Activated CD8-positive, alpha-beta memory T cell treated with anti-CD3 and anti-CD28 coated beads for 4 hours (primary cell): ENCODE measurements at places on chromosomes 1 and 21.

GRCh38 chr1:107263291-107263915, 122.6 kb downstream of the NTNG1 start:
- DNase-seq, result no peak

- DNase-seq, result no peak
These were observed 376.5 kb downstream of the LRRIQ3 start for GRCh38 chr1:73821520-73821919.

DNA sequence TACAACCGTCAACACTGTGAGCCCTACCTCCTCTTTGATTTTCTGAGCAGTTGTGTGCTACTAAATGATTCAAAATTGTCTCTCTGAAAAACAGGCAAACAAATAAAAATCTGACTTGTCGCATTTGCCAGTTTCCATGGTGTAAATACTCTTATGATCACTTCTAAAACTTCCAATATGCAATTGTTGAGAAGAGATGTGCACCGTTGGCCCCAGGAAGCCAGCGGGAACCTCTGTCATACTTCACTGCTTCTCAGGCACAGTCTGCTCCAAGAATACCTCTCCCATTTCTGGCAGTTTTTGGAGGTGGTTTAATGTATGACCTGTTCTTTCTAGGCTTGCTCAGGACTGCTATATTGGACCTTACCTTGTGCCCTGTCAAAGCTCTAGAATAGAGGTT, 196.0 kb upstream of the NCAM2 start:
- no peak for DNase-seq

DNA sequence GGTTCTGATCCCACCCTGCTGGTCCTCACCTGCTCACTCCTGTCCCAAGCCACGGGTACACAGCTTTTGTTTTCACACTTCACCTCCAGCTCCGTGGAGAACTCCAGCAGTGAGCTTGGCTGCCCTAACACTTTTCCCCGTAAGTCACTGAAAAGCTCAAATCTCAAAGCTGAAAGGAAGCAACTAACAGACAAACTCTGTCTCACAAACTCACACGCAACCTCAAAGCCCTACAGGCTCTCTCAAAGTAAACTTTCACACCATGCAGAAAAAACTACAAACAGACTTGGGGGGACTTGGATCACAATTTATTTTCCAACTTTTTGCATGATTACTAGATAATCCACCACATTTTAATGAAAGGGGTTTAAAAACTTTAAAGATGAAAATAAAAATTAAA, 88.3 kb downstream of the AK5 start:
- DNase-seq, result no peak

- DNase-seq, result no peak
These were observed 45.2 kb downstream of the SLC30A7 start for GRCh38 chr1:100941098-100941527.

DNA sequence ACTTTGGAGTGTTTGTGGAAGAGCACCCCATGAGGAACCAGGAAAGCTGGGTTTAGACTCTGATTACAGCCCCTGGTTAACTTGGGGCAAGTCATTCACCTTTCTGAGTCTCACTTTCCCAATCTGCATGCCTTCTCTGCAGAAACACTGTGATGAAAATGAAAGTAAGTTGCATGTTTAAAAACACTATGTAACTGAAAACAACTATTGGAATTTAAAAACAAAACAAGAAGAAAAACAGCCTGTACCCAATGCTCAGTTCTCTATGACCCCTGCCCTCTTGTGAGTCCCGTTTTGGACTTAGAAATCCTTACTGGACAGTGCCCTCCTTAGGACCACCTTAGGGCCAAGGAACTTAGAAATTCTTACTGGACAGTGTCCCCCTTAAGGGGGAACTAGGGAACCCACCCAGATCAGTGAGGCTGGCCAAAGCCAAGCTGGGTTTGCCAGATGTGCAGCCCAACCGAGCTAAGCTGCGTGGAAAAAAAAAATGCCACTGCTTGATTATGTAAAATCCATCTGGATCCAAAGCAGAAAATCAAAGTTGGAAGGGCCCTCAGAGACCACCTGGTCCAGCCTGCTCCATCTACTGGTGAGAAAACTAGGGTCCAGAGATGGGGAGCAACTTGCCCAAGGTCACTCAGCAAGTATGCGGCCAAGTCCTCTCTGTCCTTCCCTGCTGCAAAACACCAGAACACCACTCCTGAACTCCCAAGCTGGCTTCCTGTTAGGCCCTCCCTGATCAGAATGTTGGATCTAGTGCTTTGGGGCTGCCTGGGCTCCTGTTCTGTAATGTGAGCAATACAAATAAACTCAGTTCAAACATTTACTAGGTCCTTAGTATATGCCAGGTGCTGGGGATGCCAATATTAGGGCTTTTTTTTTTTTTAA, 77.7 kb downstream of the MRPL37 start:
- DNase-seq, result no peak

- no peak for DNase-seq
These were observed 80.8 kb downstream of the LRRC7 start for GRCh38 chr1:69648486-69648885.

GRCh38 chr1:193408782-193409293, 222.4 kb upstream of the B3GALT2 start:
- DNase-seq, result no peak

- no peak for DNase-seq
These were observed 937 bp downstream of the PODN start for GRCh38 chr1:53062708-53063591.

DNA sequence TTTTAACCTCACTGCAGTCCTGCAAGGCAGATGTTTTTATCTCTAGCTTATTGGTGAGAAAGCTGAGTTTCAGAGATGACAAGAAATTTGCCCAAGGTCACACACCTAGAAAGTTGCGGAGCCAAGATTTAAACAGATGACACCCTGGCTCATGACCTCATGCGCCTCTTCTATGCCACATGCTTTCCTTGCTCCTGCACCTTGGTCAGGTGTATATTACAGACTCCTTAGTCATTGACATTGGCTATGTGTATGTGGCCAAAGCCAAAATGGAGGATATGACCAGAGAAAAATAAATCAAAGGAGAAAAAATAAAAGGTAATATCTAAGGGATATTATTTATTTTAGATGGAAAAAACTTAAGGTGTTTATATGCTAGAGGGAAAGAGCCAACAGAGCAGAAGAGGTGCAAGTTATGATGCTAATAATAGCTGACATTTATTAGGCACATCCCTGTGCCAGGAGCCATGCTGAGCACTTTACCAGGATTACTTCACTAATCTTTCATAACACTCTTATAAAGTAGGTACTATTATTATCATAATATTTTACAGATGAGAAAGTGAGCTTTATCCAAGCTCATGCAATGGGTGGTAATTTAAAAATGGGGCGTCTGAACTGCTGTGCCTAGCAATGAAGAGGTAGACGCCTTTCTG, 13.8 kb upstream of the MYOC start:
- DNase-seq, result no peak

DNA sequence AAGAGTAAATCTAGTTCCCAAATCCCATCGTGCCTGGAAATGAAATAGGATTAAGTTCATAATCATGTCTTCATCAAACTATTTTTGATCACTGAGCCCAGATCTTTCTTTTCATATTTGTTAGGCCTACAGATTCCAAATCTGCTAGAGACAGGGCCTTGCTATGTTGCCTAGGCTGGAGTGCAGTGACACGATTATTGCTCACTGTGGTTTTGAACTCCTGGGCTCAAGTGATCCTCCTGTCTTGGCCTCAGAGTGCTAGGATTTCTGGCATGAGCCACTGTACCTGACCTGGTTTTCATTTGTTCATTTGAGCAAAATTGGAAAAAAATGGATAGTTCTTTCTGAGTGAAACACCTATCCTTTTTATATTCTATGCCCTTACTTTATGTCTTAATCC, 28.0 kb upstream of the DIPK1A start:
- no peak for DNase-seq

DNA sequence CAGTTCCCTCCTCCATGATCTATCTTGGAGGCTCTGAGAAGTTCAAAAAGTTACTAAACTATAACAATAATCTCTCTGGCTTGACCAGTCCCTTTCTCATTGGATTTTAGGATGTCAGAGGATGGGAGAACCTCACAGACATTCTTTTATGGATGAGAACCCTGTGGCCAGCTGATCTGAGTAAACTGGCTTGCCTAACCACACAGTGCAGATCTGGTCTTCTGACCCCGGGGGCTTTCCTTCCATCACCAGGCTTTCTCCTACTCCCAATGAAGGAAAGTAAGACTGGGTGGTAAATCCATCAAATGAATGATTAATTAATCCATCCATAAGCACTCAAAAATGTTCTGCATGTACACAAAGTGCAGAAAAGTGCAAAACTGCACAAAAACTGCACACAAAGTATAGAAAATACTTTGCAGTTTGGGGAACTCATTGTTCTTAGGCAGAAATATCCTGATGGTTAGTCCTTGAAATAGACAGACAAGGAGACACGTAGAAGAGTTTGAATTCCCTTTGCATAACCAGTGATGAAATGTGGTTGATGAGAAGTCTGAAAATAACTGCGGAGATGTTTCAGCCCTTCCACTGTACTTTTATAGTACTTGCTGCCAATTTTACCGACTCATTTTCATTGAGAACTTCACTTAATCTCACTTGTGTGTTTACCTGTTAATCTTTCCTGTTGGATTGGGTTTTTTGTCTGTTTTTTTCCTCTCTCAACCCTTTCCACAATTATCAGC, 2.5 kb upstream of the F3 start:
- DNase-seq, result no peak

GRCh38 chr1:206880314-206880713, 14.9 kb downstream of the IL20 start:
- no peak for DNase-seq

DNA sequence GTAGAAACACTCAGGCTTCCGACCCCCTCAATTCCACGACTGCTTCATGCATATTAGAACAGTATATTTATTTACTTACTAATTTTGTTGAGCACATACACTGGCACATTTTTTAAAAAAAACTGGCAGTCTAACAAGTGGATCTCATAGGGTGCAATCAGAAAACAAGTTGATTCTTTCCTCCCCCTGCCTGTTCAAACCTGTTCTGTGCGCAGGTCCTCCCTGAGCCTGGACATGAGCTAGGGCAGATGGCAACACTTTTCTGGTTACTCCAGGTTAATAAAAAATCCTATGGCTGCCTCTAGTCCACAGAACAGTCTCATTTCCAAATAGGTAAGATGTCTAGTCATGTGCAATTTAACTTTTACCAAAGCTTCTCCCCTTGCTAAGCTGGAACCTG, 18.6 kb downstream of the HSD11B1 start:
- DNase-seq, result no peak

GRCh38 chr1:107677697-107678096, 287.3 kb downstream of the VAV3 start:
- no peak for DNase-seq

DNA sequence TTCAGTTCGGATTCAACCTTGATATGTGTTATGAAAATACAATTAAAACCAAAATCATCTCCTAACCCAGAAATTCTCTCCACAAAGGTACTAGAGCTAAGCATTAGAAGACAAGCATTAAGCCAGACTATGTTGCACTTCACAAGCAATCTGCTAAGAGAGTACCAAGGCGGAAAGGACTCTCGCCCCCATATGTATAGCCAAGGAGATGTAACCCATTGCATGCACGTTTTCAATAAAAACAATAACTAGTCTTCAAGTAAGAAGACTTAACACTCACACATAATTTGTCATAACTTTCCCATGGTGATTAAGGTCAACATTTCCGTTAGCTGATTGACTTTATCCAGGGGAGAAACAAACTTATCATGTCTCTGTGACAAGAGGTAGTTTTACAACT, 27.6 kb upstream of the PTPRC start:
- no peak for DNase-seq

DNA sequence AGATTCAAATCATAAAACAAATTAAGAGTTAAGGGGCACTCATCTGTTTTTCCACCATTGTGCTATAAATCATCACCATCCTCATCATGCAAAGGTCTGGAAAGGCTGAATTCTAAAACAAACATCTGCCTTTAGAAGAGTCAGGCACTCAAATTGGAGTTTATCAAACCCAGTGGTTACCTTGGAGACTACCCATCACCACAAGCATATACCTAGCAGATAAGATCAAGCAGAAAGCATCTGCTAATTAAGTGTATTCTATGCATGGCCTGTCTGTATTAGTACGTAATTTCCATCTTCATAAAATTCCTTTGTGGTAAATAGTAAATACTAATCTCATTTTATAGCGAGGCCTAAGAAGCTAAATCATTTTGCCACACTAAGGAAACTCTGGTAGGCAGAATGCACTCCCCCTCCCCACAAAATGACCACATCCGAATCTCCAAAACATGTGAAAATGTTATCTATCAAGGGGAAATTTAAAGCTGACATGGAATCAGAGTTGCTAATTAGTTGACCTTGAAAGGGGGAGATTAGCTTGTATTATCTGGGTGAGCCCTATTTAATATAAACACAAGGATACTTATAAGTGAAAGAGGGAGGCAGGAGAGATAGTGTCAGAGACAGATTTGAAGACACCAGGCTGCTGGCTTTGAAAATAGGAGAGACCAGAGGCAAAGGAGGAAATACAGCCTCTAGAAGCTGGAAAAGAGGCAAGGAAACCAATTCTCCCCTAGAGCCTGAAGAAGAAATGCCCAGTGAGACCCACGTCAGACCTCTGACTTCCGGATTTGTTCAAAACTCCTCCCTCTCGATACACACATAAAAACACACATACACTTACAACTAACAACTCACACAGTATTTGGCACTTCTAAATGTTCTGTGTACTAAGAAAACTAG, 23.2 kb downstream of the ARID4B start:
- DNase-seq, result no peak

- DNase-seq, result no peak
These were observed 307.4 kb upstream of the ADGRL2 start for GRCh38 chr1:81493102-81493869.

- no peak for DNase-seq
These were observed 3.4 kb downstream of the TNFRSF18 start for GRCh38 chr1:1202831-1203560.

DNA sequence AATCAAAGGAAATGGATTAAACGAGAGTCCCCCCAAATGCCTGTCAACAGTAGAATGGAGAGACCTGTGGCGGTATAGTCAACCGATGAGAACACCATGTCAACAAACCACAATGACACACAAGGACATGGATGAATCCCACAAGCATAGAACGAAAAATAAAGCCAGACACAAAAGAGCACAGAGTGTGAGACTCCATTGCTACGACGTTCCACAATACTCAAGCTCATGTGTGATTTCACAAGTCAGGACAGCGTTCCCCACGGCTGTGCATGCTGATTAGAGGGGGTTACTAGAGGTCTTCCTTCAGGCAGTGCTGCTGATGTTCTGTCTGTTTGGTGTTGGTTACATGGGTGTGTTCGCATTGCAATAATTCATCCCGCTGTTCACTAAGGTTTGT, 5.8 kb upstream of the PLA2G2D start:
- DNase-seq, result no peak

DNA sequence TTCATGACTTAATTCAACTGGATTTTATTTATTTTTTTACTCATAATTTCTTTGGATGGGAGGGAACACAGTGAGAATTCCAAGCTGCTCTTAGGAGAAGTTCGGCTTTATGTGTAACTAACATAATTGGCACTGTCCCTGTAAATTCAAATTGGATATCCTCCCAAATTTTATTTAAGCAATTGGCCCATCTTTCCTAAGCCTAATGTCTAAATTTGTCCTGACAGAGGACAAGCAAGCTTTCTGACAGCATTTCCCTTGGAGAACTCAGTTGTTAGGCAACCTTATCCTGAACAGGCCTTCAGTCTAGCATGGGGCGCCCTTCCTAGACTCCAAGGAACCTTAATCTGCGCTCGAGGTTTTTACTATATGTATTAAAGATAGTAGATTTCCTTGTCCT, 550.3 kb downstream of the NUF2 start:
- DNase-seq, result no peak
